ENCODE measurements at places on chromosomes 12 and 14.

DNA sequence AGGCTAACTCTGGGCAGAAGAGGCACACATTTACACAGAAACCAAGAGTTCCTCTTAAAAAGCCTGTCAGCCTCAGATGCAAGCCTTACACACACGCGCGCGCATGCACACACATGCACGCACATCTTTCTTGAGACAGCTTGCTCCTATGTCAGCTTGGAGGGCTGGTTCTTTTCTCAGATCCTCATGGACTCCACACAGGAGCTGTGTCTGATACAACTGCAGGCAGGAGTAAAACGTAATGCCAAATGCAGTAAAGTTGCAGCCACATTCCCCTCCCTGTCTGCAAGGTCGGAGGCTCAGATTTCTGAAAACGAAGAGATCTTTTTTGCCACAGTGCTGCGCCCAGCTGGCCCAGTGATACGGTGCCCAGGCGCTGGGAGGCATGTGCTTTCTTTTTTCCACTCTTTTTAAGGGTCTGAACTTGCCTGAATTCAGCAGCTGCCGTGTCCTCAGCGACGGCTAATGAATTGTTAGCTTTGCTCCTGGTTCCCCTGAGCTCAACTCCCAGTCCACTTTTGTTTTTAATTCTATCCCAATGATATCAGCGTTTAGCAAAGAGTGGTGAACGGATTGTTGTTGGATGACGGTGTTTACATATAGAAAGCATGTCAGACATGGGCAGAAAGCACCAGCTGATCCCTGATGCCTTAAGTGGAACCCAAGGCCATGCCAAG is 72.9 kb upstream of the FOXN3 start:
- DNase-seq = no peak

DNA sequence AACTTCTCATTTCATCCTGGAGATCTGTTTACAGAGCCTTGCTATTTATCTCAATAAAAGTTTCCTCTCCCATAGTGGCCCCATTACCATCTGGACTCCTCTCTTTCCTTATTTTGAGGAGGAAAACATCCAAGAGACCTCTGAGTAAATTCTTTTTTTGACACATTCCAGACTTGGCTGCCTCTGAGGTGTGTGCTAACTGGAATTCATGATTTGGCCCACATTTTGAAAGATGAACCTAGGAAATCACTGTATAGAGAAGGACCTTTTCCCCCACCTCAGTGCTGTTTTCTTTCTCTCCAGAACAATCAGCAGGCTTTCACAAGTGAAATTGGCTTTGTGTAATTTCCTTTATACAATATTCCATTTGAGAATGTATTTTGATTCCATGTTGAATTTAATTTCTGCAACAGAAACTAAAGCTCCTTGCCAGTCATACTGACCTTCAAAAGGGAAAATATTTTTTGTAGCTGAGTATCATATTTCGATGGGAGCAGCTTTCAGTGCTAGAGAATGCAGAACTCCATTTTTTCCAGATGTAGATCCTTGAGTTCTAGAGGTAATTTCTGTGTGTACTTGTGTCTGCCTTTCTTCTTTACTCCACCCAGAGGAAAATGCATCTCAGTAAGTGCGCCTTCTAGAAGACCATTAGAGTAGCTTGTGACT is 244.9 kb upstream of the RGS6 start:
- no peak for DNase-seq

DNA sequence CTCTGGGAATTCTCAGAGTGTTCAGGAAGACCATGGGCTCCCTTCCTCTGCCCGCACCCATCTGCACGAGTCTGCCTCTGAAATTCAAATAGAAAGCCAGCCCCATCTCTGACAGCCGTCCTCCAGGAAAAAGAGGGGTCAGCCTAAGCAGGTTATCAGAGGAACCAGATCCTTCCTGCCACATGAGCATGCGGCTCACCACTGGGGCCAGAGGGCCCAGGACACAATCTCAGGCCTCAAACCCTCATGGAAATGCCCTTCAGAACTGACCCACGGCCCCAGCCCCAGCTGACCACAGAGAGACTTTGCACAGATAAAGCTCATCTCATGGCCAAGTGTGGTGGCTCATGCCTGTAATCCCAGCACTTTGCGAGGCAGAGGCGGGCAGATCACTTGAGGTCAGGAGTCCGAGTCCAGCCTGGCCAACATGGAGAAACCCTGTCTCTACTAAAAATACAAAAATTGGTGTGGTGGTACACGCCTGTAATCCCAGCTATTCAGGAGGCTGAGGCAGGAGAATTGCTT is 23.2 kb downstream of the PXN start:
- DNase-seq = no peak

- no peak for DNase-seq
Observed at GRCh38 chr12:105289114-105289904, 41.2 kb upstream of the C12orf75 start.

DNA sequence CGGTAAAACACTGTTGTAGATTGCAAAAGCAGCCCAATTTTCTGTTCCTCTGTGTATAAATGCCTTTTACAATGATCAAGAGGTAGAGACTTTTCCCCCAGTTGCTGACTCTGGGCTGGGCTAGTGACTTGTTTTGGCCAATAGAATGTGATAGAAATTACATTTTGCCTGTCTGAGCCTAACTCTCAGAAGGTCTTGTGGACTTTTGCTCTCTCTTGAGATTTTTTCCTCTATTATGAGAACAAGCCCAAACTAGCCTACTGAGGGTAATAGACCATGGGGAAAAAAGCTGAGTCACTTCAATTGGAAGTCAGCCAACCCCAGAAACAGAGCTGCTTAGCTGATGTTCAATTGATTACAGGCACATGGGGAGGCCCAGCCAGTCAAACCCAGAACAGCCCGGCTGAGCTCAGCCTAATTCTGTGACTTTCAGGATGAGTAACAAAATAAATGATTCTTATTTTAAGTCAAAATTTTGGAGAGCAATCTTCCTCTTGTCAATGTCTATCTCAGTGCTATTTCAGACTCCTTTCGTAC is 61.4 kb downstream of the MYF5 start:
- DNase-seq = peak; percentile 82

- peak; percentile 36 for DNase-seq
Observed at GRCh38 chr12:124829008-124829707, 34.5 kb downstream of the SCARB1 start.

DNA sequence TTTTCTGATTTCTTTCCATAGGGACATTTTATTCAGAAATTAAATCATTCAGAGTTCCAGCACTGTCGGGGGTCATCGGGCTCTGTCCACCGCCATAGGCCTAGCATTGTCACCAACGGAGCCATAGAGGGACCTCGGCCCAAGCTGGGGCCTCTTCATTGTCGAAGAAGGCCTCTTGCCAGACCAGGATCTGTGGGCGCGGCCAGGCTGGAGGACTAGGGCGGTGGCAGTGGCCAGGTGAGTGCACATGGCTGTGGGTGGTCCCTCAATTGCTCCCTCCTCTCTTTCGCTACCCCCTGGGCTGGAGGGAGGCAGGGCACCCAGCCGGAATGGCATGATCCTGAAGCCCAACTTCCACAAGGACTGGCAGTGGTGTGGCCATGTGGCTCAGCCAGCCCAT is 10.6 kb upstream of the SPSB2 start:
- DNase-seq = no peak
